ENCODE measurements at places on chromosomes 11 and 22.

DNA sequence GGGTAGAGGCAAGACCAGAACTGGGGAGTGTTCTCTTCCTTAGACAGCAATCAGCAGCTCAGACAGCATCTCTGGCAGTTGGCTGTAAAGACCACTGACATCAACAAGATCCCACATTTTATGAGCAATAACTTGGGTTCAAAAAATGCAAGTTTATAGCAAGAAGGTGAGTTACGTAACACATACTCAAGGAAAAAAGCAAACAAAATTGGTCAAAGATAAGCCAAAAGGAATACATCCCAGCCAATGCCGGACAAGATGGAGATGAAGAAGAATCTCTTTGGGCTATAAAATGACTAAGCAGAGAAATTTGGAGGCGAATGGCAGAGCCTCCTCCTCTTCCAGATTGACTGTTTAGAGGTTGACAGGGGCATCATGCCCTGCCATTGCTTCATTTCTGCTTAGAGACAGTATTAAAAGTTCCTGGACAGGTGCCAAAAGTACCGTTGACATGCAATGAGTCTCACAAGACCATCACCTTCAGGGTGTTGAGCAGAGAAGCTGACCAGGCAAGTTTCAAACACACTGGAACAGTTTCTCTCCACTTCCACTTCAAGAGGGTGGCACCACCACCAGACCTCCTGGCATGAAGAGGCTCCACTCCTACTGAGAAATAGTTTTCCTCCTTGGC lies 55.9 kb downstream of the ENDOD1 start:
- no peak for DNase-seq

- no peak for DNase-seq
Measured at GRCh38 chr11:47254386-47254785, 3.4 kb upstream of the NR1H3 start.

DNA sequence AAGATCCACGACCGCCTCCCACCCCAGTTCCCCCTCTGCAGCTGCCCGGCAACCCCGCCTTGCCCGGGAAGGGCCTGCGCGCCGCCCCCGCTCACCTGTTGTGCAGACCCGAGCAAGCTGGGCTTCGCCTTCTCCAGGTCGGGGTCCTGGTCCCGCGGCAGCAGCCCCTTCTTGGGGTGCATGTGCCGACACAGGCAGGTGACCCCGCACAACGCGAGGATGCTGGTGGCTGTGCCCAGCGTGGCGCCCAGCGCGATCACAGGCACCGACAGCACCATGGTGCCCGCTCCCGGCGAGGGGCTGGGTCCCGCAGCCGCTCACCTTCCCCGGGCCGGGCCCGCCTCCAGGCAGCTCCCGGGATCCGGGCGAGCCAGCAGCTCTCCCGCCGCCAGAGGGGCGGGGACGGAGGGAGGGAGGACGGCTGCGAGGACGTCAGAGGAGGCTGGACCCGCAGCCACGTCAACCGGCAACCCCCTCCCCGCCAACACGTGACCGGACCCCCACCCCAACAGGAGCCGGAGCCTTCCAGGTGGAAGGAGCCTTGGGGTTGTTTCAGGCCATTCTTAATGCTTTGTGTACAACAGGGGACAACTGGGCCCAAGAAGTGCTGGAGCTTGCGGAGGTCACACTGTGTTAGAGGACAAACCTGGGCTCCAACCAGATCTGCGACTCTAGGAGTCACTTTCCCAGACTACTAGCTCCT lies at the start of gene SYT13:
Gene SYT13 (minus strand): TSS at position 412 of the 703 bp plus-strand sequence. CDS start 134 bp downstream, at position 278.
- no peak for DNase-seq

- no peak for DNase-seq
Measured at GRCh38 chr11:119316729-119317591, at the start of gene MCAM. Gene MCAM, minus strand, starts transcription at chr11:119317130. Its CDS starts 29 bp downstream, at chr11:119317101.

DNA sequence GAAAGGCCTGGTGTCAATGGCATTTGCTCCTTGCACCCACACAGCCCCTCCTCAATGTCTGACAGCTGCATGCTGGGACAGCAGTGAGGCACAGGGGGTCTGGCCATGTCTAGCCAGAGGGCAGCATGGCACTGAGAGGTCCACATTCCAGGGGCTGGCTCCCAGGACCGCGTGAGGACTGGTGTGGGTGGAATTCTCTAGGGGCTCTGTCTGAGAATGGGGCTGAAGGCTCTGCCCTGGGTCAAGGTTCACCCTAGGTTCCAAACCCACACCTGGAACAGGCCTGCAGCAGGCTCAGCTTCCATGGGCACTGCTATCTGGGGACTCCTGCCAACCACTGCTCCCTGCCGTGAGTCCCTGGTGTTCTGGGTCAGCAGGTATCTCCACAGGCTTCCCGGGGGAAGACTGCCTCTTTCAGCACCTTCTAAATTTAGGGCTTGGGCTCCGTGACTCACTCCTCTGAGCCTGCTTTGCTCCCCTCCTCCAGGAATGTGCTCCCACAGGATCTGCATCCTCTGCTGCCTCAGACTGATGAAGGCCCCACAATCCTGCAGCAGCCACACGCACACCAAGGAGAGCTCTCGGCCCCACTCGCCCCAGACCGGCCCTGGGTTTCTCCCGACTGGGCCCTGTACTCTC lies 4.2 kb downstream of the STARD10 start:
- DNase-seq, result no peak

GRCh38 chr11:57476757-57477506 lies 16.6 kb downstream of the RTN4RL2 start:
- peak; percentile 54 for DNase-seq

GRCh38 chr11:612201-612960 lies 3.4 kb downstream of the IRF7 start:
- no peak for DNase-seq

DNA sequence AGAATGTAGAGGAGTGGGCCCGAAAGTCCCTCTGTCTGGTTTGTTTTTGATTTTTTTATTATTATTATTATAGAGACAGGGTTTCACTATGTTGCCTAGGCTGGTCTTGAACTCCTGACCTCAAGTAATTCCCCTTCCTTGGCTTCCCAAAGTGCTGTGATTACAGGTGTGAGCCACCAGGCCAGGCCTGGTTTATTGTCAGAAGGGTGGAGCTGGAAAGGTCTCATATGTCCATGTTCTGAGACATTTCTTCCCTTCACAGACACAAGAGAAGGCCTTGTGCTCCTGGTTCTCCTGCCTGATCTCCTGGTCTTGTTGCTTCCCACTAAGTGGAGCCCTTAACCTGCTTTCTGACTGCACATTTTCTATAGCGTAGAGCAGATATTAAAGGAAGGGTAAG lies 46.0 kb upstream of the CLPB start:
- DNase-seq, result no peak

GRCh38 chr11:115760461-115761320 lies 256.5 kb upstream of the CADM1 start:
- no peak for DNase-seq

GRCh38 chr11:72719144-72719543 lies 33.1 kb downstream of the ARAP1 start:
- DNase-seq, result no peak

DNA sequence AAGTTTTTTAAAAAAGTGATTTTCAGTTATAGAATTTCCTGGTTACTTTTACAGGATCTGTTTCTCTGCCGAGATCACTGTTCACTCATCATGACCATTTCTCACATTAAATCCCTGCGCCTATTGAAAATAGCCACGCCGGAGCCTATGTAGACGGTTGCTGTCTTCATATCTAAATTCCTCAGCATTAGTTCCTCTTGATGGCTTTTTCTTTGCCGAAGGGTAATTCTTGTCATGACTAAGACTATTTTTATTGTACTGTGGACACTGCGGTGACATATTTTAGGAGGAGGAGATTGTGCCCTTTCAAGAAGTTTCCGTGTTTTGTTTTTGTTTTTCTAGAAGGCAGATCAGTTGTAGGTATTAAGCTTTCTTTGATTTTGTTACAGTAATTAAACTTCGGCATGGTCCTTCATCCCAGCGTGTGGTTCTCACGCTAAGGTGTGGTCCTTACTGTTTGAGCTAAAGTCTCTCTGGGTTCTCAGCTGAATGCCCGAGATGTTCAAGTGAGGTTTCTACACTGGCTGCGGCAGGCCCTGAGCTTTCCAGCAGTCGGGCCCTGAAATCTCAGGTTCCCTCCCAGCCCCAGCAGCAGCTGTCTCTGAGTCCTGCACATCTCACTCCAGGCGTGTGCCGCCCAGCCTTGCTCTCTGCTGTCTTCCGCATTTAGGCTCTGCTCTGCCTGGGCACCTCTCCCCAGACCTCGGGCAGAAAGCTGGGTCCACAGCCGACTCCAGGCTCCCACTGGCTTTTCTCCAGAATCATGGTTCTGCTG lies 1110.5 kb downstream of the TBC1D22A start:
- DNase-seq, result no peak

- DNase-seq, result no peak
Measured at GRCh38 chr11:93024369-93024768, 54.9 kb downstream of the MTNR1B start.

DNA sequence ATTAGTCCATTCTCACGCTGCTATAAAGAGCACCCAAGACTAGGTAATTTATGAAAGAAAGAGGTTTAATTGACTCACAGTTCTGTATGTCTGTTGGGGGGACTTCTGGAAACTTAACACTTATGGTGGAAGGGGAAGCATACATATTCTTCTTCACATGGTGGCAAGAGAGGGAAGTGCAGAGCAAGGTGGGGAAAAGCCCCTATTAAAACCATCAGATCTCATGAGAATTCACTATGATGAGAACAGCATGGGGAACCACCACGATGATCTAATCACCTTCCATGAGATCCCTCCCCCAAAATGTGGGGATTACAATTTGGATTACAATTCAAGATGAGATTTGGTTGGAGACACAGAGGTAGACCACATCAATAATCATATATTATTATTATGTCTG lies 25.7 kb downstream of the CEP57 start:
- DNase-seq, result no peak

- no peak for DNase-seq
Measured at GRCh38 chr11:35602160-35602793, 16.0 kb upstream of the FJX1 start.

DNA sequence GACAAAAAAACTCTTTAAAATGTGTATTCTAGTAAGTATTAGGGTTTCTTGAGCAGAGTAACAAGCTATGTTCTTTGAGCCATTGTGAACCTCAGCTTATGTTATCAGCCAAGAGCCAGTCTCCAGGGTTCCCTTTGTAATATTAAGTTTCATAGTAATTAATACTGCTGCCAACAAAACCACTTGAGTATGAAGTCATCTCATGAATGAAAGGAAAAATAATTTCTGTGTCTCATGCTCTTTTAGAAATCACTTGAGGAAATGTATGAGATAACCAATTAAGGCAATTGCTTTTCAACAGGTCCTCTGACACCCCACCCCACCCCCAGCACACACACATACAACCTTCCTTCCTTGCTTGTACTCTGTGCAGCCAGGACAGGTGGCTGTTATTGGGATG lies 59.9 kb downstream of the BBOX1 start:
- DNase-seq, result no peak

DNA sequence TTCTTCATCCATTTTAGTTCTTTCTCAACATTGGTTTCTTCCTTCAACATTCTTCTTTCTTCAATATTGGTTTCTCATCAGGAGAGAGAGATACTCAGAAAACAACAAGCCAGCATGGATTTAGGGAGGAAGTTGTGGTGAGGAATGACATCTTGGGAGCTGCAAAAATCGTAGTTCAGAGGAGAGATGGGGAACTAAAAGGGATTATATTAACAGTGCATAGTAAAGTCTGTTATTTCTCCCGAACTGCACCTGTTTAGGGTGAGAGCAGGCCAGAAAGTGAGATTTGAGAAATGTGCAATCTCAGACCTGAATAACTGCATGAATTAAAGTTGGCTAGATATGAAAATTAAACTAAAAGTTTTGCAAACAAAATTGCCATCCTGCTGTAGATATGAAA lies 94.5 kb downstream of the CASP12 start:
- DNase-seq, result no peak

GRCh38 chr11:2093575-2094353 lies 45.4 kb downstream of the IGF2 start:
- DNase-seq, result no peak

DNA sequence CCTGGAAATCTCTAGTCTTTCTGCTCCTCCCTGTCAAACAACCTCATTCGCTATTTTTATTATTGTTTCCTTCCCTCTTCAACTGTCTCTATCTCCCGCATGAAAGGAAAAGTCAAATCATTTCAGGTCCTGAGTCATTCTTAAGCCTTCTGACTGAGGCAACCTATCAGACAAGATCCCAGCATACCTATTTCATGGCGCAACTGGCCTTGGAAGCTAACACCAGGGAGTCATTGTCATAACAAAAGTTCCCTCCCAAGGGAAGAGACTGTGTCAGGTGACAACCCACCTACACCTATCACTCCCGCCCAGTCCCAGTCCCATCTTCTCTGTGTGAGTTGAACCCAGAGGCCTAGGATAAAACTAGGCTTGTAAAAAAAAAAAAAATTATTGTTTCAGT lies 10.2 kb upstream of the ARHGAP42 start:
- no peak for DNase-seq

DNA sequence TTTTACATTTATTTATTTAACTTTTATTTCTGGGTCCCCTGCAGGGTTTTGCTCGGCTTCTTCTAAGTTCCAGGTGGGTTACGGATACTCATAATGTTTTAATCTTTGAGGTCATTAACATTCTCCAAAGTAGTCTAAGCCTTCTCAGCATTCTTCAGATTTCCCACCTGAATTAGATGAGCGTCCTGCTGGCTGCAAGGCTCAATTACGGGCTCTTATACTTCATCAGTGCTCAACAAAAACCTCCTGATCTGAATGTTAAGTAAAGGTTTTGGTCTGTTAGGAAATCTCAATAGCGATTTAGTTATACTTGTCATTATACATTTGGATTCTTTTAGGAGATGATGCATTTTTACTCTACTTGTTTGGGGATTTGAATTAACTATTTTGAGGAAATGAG lies 27.3 kb upstream of the NFRKB start:
- no peak for DNase-seq

DNA sequence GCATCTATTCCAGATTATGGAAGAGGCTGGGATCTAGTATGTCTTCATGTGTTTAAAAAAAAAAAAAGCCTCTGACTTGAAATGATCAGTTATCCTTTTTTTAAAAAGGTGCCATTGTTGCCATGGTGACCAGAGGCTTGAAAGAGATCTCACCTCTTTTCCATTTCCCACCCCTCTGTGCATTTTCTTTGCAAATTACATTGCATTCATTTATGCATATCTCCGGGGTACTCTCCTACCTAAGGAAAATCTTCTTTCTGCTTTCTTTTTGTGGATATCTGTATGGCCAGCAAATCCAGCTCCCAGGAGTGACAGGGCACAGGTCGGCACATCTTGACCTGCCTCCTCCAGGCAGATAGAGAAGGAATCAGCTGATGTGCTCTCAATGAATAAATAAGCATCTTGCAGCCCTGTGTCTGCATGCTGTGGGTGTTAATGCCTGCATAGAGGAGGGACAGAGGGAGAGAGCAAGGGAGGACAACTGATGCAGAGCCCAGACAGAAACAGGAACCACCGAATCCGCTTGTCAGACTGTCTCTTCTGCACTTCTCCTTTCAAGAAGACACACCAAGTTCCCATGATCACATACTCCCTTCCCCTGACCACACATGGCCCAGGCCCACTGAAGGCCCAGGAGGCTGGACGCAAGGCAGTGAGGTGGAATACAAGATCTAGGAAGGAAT lies 50.9 kb downstream of the CWC15 start:
- DNase-seq, result no peak

GRCh38 chr22:39179841-39180335 lies 27.4 kb upstream of the CBX7 start:
- no peak for DNase-seq

GRCh38 chr11:17976651-17977050 lies 36.2 kb downstream of the SERGEF start:
- no peak for DNase-seq

Measured in NCI-H460 (cell line).